Spinal cord (tissue), 10 donors: ENCODE measurements at places on chromosomes 2 and 18. TPM values are rescaled to one million over a fixed set of nuclear protein-coding genes. Genes with fewer than 3 reads are reported as not detected.

GRCh38 chr18:58541789-58542425 lies 87.0 kb downstream of the ALPK2 start:
- no peaks in the 10 kb centered on the region for H3K36me3 ChIP-seq
- no peak overlapping the region for H3K4me3 ChIP-seq
- H3K27ac ChIP-seq = no peak overlapping the region
- H3K4me1 ChIP-seq = no peaks in the 10 kb centered on the region

Gene RMDN2
- total RNA-seq = 16.7 TPM

GRCh38 chr2:72750466-72750865 lies 75.4 kb downstream of the EXOC6B start:
- no peak overlapping the region for H3K4me3 ChIP-seq
- H3K36me3 ChIP-seq = no peaks in the 10 kb centered on the region
- H3K4me1 ChIP-seq = no peaks in the 10 kb centered on the region
- H3K27ac ChIP-seq = no peak overlapping the region
- DNase-seq = no peak

DNA sequence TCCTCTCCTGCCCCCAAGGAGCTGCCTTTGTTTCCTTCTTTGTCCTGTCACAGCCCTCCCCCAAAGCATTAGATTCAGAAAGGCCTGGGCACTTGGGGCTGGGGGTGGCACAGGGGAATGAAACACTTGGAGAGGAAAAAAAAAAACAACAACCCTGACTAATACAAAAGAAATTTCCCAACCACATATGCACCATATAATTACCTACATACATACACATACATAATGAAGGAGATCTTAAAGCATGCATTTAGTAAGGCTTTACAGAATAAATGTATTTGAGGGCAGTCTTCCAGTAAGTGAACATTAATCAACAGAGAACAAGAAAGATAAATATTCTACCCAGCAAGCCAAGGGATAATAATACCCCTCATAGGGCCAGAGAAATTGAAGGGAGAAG lies 70.0 kb upstream of the PPP1CB start:
- DNase-seq = no peak
- H3K4me3 ChIP-seq = no peak overlapping the region
- no peaks in the 10 kb centered on the region for H3K36me3 ChIP-seq
- H3K27me3 ChIP-seq = no peaks in the 10 kb centered on the region

- no peak overlapping the region for H3K27ac ChIP-seq
- H3K4me1 ChIP-seq = no peaks in the 10 kb centered on the region
Measured at GRCh38 chr2:27741673-27742072, 29.8 kb upstream of the MRPL33 start.

- H3K4me1 ChIP-seq = no peaks in the 10 kb centered on the region
- no peaks in the 10 kb centered on the region for H3K36me3 ChIP-seq
- DNase-seq = no peak
- no peak overlapping the region for H3K27ac ChIP-seq
- H3K27me3 ChIP-seq = no peaks in the 10 kb centered on the region
Measured at GRCh38 chr18:39039813-39040212, 1474.2 kb upstream of the CELF4 start.

- no peak overlapping the region for H3K4me3 ChIP-seq
- H3K4me1 ChIP-seq = no peaks in the 10 kb centered on the region
- no peaks in the 10 kb centered on the region for H3K27me3 ChIP-seq
- no peak overlapping the region for H3K27ac ChIP-seq
Measured at GRCh38 chr2:69576880-69577279, 66.7 kb downstream of the AAK1 start.

- H3K27me3 ChIP-seq = no peaks in the 10 kb centered on the region
- H3K27ac ChIP-seq = peak within 1 kb of the TSS; percentile 66
- peak; percentile 60 for DNase-seq
- H3K4me3 ChIP-seq = peak within 1 kb of the TSS; percentile 5
Measured at GRCh38 chr2:201357221-201357620, at the start of gene FLACC1. TSS of gene FLACC1 (minus strand) at chr2:201357345. CDS start at chr2:201351404, 5,941 bp downstream.

GRCh38 chr18:10771053-10771709 lies 245.4 kb downstream of the NAPG start:
- H3K4me3 ChIP-seq = no peak overlapping the region
- DNase-seq = no peak
- no peak overlapping the region for H3K27ac ChIP-seq
- no peaks in the 10 kb centered on the region for H3K27me3 ChIP-seq

Gene ADAM23
- 52.1 TPM for total RNA-seq

Gene CHRNG
- 0.06 TPM for total RNA-seq

GRCh38 chr2:239548451-239548871 lies 147.6 kb upstream of the HDAC4 start:
- no peak for DNase-seq
- no peaks in the 10 kb centered on the region for H3K27me3 ChIP-seq
- no peak overlapping the region for H3K4me3 ChIP-seq

- H3K27me3 ChIP-seq = no peaks in the 10 kb centered on the region
- DNase-seq = no peak
- H3K27ac ChIP-seq = no peak overlapping the region
- H3K36me3 ChIP-seq = no peaks in the 10 kb centered on the region
- peaks cover 22% of the 10 kb centered on the region for H3K4me1 ChIP-seq
Measured at GRCh38 chr2:233354500-233354924, 218 bp downstream of the DGKD start.

Gene AGXT
- not detected for total RNA-seq

- H3K27me3 ChIP-seq = no peaks in the 10 kb centered on the region
- H3K4me3 ChIP-seq = no peak overlapping the region
- H3K4me1 ChIP-seq = no peaks in the 10 kb centered on the region
- no peak for DNase-seq
- H3K36me3 ChIP-seq = no peaks in the 10 kb centered on the region
Measured at GRCh38 chr2:183195998-183196409, 71.8 kb downstream of the NUP35 start.

Gene CDH19
- total RNA-seq = 28.5 TPM
